ENCODE measurements at places on chromosomes 7 and 10. TPM values are rescaled to one million over a fixed set of nuclear protein-coding genes. Genes with fewer than 3 reads are reported as not detected.

The C7orf33 gene
- total RNA-seq, result 0.27 TPM

The MRPS17 gene
- 16.0 TPM for total RNA-seq

The STYXL1 gene
- 17.9 TPM for total RNA-seq

The MYPN gene
- total RNA-seq, result 69.2 TPM

The ECD gene
- total RNA-seq, result 22.8 TPM

The CLRN3 gene
- 0.09 TPM for total RNA-seq

The RAMP3 gene
- 6.2 TPM for total RNA-seq

The FBH1 gene
- total RNA-seq, result 56.9 TPM

Measured in muscle of leg (tissue), 16 donors.